ENCODE measurements at places on chromosomes 6 and 20.

DNA sequence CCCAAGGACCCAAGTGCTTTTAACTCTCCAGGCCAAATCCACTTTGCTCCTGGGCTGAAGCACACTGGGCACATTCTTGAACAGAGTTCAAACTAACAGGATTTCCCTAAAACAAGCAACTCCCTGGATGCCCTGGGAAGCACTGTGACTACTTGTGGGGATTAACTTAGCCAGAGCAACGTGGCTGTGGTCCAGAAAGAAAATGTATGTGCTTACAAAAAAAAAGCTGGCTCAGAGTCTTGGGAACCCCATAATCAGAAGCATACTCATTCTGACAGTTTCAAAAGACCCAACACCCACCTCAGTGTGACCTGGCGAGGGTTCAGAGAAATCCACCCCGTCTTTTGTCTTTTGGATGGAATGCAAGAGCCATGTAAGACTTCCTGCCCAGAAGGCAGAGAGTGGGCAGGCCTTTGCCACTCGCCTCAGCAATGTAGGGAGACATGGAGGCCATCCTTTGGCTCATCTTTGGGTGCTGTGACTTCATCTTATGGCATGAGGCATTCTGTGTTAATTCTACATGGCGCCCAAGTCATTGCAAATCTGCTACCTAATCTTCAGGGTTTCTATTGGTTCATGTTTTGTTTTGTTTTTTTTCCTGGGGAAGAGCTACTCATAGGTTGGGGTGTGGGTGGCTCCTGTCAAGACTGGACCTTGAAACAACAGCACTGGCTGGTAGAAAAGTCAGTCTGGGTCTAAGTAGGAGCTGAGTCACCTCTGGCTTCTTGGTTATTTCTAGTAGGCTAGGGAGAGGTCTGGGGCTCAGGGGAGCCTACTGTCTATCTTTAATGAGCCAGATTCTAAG lies 248.6 kb upstream of the SUPT3H start:
- DNase-seq = no peak

DNA sequence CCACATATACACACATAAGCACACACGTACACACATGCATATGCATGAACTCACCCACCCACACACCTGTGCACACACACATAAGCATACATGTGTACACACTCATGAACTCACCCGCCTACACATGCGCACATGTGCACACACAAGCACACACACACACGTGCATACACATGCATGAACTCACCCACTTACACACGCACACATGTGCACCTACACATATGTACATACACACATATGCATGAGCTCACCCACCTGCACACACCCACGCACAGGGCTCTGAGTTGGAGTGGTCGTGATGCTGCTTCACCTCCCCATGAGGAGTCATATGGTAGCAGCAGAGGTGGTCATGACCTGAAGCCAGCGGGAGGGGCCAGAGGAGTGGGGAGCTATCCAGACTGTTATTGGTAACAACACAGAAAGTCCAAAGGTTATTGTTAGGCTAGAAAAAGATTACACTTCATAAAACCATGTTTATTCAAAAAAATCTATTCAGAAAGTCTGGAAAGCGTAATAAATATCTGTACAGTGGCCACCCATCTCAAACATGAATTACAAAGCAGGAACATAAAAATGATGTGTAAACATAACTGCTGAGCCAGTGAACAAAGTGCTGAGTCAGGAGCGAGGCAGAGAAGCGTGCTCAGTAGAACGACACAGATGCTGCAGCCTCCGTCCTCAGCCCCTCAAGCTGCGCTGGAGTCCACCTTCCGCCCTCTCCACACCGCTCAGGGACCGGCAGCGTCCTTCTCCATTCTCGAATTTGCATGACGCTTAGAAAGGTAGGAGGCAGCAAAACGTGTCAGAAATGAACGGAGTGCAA lies 26.4 kb upstream of the MPC1 start:
- DNase-seq = no peak

- DNase-seq = no peak
Measured at GRCh38 chr6:159064477-159064876, 19.7 kb upstream of the TAGAP start.

- DNase-seq = no peak
Measured at GRCh38 chr6:25682324-25682723, 30.3 kb downstream of the SCGN start.

- DNase-seq = no peak
Measured at GRCh38 chr6:100845676-100846075, 35.5 kb downstream of the ASCC3 start.

- no peak for DNase-seq
Measured at GRCh38 chr6:46353528-46353927, 137.7 kb downstream of the RCAN2 start.

DNA sequence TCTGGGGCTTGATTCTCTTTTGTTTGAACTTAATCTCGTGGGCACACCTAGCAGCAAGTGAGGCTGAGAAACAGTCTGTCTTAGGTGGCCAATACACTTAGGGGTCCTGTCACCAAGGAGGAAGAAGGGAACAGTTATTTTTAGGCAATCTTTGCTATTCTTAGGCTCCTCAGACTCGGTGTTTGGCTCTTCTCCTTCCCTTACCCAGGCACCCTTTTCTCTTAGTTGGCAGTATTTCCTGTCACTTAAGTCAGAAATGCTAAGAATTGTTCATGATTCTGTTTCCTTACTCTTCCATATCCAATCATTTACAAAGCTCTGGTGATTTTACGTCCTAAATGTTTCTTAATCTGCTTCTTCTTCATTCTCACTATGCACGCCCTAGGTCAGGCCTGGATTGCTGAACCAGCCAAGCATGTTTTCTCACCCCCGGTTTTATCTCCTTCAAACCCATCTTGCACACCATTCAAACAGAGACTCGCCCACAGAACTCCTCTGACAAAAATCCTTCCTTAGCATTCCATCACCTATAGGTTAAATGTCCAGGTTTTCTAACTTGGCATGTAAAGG lies 45.2 kb upstream of the TMEM217 start:
- DNase-seq = no peak

DNA sequence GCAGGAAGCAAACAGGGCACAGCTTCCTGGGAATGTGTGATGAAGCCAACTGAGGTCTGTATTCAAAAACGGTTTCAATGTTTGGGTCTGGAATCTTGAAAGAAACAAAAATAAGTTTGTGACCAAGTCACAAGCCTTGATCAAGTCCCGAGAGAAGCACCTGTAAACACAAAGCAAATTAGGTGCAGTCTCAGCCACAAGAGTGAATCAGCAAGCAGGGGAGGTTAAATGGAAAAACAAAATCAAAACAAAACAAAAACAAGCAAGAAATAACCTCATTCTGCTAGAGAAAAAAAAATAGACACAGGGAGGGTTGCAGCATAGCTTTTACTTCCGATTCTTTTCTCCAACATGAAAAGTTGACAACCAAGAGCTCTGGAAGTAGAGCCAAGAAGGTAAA lies 201.7 kb downstream of the CLIC5 start:
- DNase-seq = no peak

DNA sequence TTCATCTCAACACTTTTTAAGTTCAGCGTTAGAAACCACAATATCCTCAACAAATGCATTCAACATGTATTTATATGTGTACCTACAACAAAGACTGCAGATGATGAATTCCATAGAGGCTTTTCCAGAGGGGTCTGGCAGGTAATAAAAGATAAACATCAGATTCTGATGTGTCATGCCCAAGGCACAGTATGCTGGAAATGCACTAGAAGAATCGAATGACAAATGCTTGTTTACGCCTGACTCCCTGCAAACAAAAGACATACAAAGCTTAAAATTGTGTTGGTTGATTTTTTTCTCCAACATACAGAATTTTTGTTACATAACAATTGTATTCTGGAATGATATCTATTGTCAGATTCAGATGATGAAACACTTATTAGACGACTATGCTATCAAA lies at the start of gene LGSN:
Gene LGSN, minus strand, starts transcription at position 45 of the 400 bp plus-strand sequence. Its CDS starts 40 bp downstream, at position 5.
- DNase-seq = no peak

DNA sequence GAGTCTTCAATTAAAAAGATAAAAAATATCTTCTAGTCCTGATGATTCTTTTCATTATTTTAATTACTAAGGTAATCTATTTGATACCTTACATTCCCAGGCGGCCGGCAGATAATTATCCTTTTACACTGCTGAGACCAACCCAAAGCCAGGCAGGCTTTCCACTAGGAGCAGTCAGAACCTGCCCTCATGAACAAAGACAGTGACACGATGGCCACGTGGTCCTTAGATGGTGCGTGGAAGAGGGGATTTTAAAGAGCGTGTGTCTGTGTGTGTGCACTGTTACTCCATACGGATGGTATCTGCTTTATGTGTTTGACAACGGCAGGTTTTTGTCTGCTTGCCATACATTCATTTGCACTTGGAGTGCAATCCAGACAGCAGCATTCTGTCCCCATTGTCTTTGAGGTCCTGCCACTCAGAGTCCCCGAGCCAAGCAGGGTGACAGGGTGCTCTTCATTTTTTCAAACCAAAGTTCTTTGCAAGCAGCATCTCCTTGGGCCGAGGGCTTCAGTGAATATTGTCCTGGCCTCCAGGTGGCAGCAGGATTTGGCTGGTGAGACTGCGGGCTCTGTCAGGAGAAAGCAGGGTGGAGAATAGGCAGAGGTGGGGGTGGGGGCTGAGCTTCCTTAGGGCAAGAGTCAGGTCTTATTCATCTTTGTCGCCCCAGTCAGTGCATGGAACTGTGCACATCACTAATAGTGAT lies 260.5 kb downstream of the NRN1 start:
- DNase-seq = no peak

GRCh38 chr20:17558154-17558940 lies 11.5 kb upstream of the DSTN start:
- no peak for DNase-seq

- DNase-seq = no peak
Measured at GRCh38 chr6:3965071-3965718, 113.7 kb downstream of the FAM217A start.

DNA sequence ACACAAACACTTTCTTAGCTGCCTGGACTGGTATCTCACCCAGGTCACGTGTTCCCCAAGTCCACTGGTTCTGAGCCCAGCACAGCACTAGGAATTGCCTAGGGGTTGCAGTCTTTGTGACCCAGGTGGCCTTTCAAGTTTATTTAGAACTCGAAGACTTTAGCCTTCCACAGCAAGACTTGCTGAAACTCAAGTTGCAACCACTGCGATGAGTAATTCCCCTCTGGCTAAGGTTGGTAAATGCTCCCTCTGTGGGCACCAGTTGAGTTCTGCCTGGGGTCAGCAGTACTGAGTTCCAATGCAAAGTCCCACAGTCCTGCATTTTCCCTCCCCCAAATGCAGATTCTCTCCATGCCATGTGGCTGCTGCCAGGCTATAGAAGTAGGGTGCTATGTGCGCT lies 77.6 kb upstream of the MOCS1 start:
- DNase-seq = no peak

DNA sequence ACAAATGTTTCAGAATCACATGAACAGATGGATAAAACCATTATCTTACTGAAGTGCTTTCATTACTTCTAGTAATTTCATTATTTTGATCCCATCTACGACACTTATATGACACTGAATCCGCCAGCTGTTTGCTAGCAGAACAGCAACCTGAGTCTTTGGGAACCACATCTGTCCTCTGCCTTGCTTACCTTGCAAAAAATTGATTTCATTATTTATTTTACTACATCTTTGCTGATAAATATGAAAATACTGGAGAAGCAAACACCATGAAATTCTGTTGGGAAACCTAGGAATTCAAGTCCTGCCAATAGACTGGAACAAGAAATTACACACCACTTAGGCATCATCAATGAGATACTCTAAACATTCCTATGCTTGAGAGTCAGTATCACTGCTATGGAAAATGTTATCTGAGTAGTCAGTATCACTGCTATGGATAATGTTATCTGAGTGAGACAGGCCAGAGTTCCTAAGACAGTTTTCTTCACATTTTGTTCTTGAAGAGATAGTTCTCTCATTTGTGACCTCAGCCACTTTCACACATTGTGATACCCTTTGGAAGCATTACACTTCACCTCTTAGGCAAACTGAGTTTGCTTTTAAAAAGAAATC lies 91.9 kb downstream of the PDE10A start:
- DNase-seq = no peak

GRCh38 chr20:57293995-57294394 lies 27.6 kb upstream of the BMP7 start:
- DNase-seq = no peak

DNA sequence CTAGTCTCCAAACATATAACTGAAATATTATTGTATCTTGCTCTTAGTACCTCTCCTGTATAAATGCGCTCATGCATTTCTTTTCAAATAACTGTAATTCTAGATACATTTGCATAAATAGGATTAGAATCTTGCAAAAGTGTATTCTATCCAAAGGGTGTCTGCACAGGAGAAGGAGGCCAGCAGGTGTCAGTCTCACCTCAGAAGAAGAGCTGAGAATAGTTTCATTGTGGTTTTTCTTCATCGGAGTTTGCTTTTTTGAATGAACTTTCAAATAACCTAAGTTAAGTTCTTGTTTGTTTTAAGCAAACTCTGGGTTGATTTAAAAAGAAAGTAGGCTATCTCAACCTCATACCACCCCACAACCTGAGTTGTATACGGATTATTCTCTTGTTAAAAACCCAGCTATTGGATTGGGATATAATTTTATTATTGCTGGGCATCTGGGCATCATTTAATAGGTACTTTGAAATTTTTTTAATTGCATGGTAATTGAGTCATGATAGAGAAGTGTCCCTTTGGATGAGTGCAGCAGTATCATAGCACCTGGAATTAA lies 125.0 kb upstream of the MLIP start:
- no peak for DNase-seq

GRCh38 chr6:133854364-133855275 lies 34.3 kb upstream of the TCF21 start:
- DNase-seq = peak; percentile 2

GRCh38 chr20:60240415-60240814 lies 282.2 kb downstream of the CDH26 start:
- no peak for DNase-seq

- no peak for DNase-seq
Measured at GRCh38 chr6:44080561-44081521, 46.4 kb downstream of the MRPL14 start.

- DNase-seq = no peak
Measured at GRCh38 chr20:1035466-1035865, 33.4 kb upstream of the RSPO4 start.

- DNase-seq = no peak
Measured at GRCh38 chr6:3347826-3348225, 89.1 kb downstream of the PSMG4 start.

DNA sequence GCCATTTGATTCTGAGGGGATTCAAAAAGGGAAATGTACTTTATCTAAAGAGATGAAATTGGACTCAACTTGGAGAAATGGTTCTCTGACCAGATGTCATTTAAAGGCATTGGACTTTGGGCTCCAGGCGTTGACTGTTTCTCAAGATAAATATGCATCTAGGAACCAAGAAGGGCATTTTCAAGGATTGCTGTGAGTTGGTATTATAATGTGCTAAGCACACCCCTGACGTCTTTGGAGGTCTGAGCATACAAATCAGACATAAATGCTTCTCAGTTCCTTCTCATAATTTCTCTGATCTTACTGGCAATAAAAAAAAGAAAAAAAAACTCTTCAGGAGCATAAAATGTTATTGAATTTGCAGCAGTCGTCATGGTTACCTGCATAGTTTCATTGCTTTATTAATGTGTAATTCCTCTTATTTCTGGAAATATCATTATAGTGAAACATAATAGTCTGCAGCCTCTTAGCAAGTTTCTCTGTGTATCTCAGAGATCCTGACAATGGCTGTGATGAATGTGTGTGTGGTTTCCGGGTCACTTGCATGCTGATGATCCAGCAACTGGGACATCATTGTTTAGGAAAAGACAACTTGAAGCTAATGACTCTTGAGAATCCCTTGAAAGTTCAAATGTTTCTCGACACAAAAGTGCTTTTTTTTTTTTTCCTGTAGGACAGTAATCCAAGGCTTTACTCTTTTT lies 136.0 kb downstream of the AIG1 start:
- no peak for DNase-seq
